ENCODE measurements at places on chromosomes 11 and 22.

- no peak for DNase-seq
These were observed 11.1 kb downstream of the OTOG start for GRCh38 chr11:17558025-17558780.

- DNase-seq = no peak
These were observed 6.7 kb upstream of the RTN4RL2 start for GRCh38 chr11:57453543-57454177.

- no peak for DNase-seq
These were observed 20.5 kb upstream of the TP53I11 start for GRCh38 chr11:44971185-44971584.

- peak; percentile 89 for DNase-seq
These were observed at the start of gene PPP6R2 for GRCh38 chr22:50342651-50343540. TSS of gene PPP6R2 (plus strand) at chr22:50343327. CDS start at chr22:50393909, 50,582 bp downstream.

DNA sequence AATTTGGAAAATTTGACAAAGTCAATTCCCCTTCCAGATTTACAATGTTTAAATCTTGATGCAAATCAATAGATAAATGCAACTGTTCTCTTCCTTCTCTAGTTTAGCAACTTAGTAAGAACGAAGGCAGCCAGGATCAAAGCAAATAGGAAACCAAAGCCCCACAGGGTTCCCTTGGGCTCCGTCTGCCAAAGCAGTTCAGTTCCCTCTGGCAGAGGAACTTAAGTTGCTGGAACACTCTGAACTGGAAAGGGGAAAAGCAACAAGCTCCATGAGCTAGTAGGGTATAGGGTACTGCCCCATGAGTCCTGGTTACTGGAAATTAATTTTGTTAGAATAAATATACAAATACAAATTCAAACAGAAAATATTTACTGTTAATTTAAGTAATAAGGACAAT, 91.3 kb downstream of the RELT start:
- no peak for DNase-seq

All from activated T-helper 1 cell treated with anti-CD3 and anti-CD28 coated beads, Interleukin-2, amount 50 U/mL, for 16 hours (primary cell).